ENCODE measurements at places on chromosomes 7 and 10.

DNA sequence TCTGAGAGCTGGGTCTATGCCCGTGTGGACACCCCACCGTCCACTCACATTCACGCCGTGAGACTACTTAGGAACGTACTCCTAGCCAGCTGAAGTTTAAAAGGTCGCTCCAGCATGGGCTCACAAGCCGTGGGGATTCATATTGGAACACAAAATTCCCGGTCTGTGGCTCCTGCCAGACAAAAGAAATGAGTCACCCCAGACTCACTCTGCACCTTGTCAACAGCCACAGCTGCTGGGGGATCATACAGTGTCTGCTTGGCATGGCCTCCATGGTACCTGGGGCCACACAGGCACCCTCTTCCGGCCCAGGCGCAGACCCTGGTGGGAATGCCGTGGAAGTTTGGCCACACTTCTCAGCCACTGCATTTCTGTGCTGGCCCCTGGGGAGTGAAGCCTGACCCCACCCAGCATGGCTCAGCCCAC, 228.4 kb downstream of the DNAJB6 start:
- no peak for DNase-seq

DNA sequence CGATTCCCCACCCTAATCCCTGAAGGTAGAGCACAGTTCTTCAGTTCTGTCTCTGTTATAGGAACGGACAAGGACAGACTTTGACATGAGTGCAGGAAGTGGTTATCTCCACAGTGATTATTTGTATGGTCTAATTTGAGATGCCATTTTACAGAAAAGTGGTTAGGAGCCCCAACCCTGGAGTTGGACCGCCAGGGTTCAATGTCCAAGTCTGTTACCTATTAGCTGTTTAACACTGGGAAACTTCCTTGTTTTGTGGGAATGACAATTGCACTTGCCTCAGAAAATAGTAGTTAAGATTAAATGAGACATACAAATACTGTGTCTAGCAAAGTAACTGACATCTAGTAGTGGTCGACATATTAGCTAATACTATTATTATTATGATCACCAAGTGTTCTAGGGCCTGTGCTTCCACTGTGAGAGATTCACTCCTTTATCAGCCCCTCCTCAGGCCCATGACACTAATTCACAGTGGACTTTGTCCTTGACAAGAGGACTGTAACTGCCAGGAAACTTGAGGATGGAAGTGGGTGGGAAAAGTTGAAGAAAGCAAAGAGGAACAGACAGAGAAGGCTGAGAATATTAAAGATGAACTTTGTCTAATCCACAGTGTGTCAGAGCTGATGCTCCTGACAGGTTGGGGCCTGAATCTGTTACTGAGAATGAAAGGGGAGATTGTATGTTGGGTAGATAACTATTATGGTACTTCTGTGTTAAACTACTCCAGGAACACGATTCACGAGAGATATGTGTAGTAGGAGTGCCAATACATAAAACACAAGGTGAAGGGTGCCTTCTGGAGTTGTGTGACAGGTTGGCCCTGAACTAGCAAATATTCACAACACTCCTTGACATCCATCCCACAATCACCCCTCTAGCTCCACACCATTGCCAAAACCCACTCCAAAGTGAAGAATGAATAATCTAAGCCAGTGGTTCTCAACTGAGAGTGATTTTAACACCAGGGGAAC, 66.4 kb downstream of the TAC1 start:
- DNase-seq = no peak

DNA sequence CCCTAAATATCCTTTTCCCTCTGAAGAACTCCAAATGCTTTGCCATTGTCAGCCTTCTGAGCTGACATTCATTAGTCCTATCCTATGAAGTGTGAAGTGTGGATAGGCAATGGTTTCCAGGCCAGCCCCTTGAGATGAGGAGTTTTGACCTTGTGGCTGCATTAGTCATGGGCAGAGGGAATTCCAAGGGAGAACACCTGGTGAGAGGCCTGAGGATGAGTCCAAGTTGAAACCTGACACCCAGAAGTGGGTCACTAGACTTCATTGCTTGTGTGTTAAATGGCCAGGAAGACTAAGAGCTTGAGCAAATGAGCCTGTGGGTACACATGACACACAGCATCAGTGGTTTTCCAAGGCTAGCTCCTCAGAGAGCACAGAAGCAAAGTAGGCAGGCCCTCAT, 260.8 kb downstream of the SKAP2 start:
- DNase-seq = no peak

GRCh38 chr10:122044713-122045112, 55.8 kb downstream of the TACC2 start:
- DNase-seq = no peak

DNA sequence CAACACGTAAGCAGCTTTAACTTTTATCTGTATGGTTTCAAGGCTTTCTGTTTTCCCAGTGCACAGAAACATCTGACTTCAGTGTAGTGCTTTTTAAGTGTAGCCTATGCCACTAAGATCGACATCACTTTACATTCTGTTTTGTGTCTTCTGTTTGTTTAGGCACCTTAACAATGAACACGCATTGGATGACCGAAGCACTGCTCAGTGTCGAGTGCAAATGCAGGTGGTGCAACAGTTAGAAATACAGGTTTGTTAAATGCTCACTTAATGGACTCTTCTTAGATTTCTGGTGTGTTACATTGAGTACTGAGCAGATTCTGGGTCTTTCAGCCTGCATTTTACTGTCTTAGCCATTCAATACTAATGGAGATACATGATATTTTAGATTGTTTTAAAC, 237.4 kb downstream of the FOXP2 start:
- no peak for DNase-seq

GRCh38 chr7:5824297-5824610, 42.8 kb upstream of the RNF216 start:
- peak; percentile 73 for DNase-seq

- no peak for DNase-seq
These were observed 176.2 kb downstream of the TWIST1 start for GRCh38 chr7:18941207-18941606.

DNA sequence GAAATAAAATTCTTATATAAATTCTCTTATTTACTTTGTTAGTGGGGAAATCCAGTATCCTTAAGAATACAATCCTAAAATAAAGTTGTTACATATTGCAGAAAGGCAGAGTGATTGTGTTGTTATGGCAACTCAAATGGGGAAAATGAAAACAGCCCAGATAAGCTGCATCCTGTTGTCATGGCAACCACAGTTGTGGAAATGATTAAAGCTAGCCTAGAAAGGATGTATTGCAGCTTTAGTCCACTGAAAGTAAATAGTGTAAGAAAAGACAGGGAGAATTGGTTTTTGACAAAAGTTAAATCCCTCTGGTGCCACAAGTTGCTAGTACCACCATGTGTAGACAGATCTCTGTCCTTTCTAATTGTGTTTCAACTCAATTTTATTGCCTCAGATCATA, 43.2 kb downstream of the BTRC start:
- peak; percentile 16 for DNase-seq

DNA sequence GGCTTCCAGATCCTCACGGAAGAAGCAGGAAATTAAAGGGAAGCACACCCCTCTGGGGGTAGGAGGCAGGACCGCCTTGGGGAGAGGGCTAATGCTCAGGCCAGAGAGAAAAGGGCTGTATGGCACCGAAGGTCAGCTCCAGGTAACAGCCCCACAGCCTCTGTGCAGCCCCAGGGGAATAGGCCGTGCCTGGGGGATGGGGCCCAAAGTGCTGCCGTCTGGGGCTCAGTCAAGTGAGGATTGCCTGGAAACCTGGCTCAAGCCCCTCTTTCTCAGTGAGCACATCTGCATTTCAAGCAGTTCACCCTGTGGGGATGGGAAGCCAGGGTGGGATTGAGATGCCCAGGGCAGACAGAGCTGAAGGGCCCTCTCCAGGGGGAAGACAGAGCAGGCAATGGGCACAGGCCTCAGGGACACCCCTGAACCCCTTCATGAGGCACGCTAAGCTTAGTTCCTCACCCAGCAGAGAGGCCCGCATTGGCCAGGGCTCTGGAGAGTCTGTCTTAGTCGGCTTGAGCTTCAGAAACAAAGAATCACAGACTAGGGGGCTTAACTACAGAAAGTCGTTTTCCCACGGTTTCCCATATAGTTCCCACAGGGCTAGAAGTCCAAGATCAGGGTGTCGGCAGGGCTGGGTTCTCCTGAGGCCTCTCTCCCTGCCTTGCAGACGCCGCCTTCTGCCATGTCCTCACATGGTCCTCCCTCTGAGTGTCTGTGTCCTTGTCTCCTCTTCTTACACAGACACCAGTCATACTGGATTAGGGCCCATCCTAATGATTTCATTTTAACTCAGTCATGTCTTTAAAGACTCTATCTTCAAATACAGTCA, 118.2 kb downstream of the PTPN20 start:
- DNase-seq = no peak

- DNase-seq = no peak
These were observed 60.3 kb downstream of the RASGEF1A start for GRCh38 chr10:43206391-43207235.
